ENCODE measurements at places on chromosomes 11 and 22.

DNA sequence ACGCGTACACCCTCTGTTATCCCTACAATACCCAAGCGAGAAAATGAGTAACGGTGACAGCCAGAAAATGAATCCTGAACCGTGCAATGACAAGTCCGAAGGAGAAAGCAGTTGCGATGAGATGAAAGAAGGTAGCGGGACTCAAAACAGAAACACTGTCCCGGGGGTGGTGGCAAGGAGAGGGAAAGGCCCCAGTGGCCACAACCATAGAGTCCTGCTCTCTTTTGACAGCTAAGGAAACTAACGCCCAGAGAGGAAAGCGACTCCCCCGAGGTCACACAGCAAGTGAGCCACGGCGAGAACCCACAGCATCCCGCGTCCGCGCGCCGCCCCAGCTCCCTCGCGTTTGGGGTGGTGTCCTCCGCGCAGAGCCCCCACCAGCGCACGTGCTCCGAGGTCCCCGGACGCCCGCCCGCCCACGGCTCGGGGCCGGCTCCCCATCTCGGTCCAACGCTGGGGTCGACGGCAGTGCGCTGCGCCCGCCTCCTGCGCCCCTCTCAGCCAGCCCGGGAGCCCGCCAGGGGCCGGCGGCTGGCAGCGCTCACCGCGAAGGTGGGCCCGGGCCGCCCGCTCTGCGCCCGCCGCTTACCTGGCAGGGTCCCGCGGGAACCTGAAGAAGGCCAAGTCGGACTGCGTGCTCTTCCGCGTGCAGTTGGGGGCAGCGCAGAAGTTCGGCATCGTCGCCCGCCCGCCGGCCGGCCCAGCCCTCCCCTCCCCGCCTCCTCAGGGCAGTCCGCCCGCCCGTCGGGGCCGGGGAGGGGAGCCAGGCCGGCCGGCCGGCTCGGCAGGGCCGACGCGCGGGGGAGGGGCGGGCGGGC, 564 bp downstream of the THAP12 start:
- DNase-seq, result peak; percentile 14

GRCh38 chr11:70876685-70877084, 375.7 kb downstream of the SHANK2 start:
- no peak for DNase-seq

GRCh38 chr22:11042116-11042515, 4485.9 kb upstream of the OR11H1 start:
- DNase-seq, result no peak

DNA sequence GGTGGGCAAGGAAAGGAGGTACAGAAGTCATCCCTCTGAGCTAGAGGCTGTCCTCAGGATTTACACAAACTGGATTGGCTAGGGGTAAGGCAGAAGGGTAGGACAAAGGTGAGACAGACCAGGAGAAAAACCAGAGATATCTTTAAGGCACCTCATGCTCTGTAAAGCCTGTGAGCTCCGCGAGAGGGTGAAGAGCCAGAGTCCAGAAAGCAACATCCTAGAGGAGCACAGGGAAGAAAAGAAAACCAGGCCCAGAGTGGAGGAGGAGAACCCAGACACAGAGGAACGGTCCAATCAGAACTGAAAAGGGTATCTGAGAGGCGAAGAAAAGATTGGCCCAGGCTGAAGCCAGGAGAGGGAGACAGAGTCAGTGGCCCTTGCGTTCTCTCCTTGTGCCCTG, 5.1 kb downstream of the SLC37A4 start:
- DNase-seq, result no peak

GRCh38 chr11:43856993-43857392, 23.6 kb upstream of the ALKBH3 start:
- DNase-seq, result no peak

- DNase-seq, result no peak
Observed at GRCh38 chr11:105667441-105667840, 57.6 kb downstream of the GRIA4 start.

DNA sequence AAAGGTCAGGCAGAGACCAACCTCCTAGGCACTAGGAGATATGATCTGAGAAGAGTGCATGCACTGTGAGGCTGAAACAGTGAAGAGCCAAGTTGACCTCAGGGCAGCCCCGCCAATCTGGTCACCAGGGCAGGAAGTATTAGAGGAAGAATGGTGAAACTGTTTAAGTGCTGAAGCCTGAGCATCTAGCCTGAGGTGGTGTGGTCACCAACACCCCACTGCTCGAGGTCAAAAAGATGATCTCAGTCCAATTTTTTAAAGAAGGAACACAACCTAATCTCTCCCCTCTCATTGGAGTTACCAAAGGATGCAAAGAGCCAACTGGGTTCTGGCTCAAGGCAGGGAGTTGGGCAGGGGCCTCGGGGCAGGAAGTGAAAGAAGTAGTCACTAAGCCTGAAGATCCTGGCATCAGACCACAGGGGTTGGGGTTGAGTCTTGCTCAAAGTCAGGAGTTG, 4.0 kb downstream of the APBB1 start:
- DNase-seq, result no peak

- no peak for DNase-seq
Observed at GRCh38 chr11:87141322-87141721, 103.6 kb downstream of the TMEM135 start.

DNA sequence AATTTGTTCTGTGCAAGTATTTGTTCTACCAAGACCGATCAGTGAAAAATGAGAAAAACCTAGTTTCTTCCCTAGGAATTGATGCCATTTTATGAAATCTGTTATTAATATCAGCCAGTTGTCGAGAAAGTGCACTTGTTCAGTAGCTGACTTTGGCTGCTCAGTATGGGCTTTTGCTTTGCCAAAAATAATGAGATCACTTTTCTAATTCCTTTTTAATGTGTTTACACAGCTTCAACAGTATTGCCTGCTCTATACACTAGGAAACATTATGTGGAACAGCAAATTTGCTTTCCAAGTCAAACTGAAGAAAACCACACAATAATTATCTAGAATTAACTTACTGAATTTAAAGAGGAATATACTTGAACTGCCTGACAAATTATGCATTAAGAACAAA, 34.4 kb downstream of the SCUBE2 start:
- no peak for DNase-seq

GRCh38 chr11:65880844-65881421, 1.3 kb downstream of the CTSW start:
- DNase-seq, result no peak

DNA sequence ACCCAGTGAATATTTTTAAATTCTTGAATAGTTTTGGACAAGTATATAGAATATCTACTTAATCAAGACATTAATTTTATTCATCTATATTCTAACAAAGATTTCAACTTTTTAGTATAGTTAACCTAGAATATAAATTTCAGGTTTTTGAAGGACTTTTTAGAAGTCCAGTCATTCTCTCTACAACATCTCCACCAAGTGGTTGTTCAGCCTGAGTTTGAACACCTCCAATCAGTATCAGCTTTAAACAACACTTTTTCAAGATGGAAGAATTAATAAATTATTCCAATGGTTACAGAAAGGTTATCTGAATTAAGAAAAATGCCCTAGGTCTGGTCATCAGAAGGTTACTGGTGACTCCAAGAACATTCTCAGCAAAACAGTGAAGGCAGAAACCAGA, 31.8 kb downstream of the EIF3M start:
- DNase-seq, result no peak

GRCh38 chr11:2122907-2123627, 16.1 kb downstream of the IGF2 start:
- no peak for DNase-seq

DNA sequence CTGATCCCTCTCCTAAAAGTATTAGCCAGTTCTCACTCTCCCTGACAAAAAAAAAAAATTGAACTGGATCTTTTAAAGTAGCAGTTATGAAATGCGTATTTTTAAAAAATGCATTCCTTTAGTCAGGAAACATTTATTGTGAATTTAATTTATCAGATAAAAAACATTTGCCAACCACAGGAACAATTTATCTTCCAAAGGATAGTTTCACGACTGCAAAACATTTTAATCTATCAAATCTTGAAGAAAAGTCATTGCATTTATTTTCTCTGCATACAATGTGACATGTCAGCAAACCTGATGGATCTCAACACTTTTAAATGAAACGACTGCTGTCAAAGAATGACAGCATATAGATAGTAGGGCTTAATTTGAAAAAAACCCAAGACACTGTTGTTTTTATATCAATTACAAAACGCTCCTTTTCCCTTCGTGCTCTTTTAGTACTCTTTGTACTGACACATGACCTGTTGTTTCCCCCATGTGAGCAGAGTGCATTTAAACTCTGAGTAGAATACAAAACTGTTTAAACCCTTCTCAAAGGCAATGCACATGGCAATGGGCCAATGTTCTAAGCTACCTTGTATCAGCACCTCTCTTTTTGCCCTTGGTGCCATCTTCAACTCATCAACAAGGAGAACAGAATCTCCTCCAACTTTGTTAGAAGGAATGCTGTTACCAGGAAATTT, 107.0 kb downstream of the ATG16L2 start:
- no peak for DNase-seq

DNA sequence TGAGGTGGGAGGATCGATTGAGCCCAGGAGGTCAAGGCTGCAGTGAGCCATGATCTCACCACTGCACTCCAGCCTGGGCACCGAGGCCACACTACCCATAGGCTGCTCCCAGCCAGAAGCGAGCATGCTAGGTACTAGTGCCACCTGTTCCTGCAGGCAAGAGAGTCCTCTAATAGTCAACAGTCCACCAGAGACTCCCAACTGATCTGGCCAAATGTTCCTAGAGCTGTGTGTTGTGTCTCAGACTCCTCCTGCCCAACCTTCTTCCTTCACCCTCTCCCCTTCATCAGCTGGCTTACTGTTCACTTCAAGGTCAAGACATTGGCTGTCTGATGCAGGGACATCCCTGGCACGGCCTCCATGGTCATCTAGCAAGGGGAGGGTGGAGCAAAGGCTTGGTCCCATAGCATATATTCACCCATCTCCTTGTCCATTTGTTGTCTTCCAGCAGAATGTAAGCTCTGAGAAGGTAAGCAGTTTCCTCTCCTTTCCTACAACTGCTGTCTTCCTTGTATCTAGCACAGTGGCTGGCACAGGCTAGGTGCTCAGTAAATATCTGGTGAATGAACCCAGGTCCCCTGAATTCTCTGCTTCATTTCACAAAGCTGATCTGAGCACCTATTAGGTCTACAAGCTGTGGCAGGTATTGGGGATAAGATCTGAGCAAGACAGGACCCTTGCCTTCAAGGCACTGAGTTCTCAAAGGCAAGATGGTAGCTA, 126.2 kb upstream of the SERPIND1 start:
- DNase-seq, result no peak

GRCh38 chr11:16977994-16978315, 36.3 kb downstream of the PLEKHA7 start:
- DNase-seq, result no peak

- DNase-seq, result no peak
Observed at GRCh38 chr22:50002791-50003190, 9.8 kb downstream of the IL17REL start.

GRCh38 chr11:114317787-114318137, 21.6 kb downstream of the NNMT start:
- no peak for DNase-seq

DNA sequence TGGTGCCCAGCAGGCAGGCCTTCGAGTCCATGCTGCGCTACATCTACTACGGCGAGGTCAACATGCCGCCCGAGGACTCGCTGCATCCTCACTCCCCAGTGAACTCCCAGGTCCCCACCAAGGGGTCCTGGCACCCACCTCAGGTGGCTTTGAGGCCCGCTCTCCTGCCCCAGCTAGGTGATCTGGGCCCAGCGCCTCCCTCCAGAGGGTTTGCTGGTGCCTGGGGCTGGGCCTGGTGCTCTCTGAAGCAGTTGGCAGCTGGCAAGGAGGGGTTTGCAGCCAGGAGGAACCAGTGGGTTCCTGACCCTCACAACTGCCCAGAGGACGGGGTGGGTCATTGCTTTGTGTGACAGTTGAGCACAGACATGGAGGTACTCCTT, 5.9 kb downstream of the THAP7 start:
- DNase-seq, result no peak

GRCh38 chr22:38081941-38082828, 1.8 kb downstream of the SLC16A8 start:
- no peak for DNase-seq

GRCh38 chr22:24567668-24568067, 11.9 kb downstream of the SNRPD3 start:
- no peak for DNase-seq

- DNase-seq, result no peak
Observed at GRCh38 chr11:66016793-66017177, 5.0 kb downstream of the CST6 start.

DNA sequence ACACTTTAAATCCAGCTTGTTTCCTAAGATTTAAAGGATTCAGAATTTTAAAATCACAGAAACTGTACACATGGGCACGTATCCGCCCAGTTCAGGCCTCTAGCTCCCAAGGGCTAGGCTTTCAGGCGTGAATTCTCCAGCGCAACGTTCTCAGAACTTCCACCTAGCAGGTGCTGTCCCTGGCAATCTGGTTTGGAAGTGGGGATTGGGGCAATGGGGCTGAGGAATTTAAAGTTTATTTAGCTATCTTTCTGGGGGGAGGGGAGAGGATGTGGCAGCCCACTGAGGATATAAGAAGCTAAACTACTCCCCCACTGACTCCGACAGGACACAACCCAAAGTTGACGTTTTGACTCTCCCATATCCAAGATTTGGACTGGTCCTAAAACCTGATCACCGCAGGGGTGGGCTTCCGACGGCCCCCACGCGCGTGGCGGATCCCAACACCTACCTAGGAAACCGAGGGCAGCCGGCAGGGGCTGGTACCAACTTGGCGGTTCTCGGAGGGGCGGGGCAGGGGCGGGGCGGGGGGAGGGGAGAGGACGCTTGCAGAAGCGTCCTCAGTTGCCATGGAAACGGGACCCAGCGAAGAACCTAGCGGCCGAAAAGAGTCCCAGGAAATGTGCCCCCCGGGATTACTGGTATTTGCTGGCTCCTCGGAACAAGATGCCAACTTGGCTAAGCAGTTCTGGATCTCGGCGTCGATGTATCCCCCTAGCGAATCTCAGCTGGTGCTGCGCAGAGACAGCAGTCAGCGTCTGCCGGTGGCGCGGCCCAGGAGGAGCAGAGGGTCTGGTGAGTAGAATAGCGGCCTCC, at the start of gene HOATZ:
HOATZ (plus strand) TSS at position 563 of the 816 bp plus-strand sequence; CDS start at position 570, 7 bp downstream.
- DNase-seq, result no peak

DNA sequence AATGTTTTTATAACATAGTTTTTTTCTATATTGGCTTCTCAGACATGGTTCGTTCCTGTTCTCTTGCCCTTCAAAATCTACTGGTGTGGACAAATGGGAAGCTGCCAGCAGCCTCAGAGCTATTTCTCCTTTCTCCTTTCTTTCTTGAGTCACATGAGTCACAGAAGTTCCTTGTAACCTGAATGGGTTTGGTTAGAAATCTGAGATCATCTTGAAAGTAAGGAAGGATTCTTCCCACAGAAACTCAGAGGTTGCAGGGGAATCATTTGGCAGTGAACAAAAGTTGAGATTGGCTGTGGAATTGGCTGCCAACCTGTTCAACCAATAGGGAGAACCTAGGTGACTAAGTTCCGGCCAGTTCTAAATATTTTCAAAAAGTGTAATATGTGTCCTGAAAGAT, 12.5 kb downstream of the PLET1 start:
- DNase-seq, result no peak

All from HuH-7 (cell line).